Astrocyte (in vitro differentiated cells and primary cell): ENCODE measurements at places on chromosomes 7 and 10. TPM values are rescaled to one million over a fixed set of nuclear protein-coding genes. Genes with fewer than 3 reads are reported as not detected.

DNA sequence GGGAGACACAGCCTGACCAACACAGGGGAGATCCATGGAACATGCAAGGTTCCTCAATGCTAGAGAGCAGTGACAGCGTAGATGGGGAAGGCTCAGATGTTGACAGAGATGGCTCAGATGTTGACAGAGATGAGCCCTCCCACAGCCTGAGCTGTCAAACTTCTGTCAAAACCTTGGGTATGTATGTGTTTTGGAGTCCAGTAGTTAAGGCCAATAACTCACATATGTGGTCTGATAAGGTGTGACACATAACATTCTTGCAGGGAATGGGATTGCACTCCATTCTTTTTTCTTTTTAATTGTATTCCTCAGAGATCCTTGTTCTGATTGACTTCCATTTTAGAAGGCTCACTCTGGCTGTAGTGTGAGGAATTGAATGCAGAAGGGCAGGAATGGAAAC is 136.3 kb downstream of the C1GALT1 start:
- no peak for DNase-seq

GRCh38 chr10:82149674-82150073 is 274.7 kb downstream of the NRG3 start:
- no peak for DNase-seq

- peak; percentile 27 for DNase-seq
Observed at GRCh38 chr7:13282377-13282980, 595.0 kb downstream of the ARL4A start.

- peak; percentile 81 for DNase-seq
Observed at GRCh38 chr10:103765168-103765567, 90.2 kb downstream of the SH3PXD2A start.

Gene CLRN3
- total RNA-seq, result not detected in 2 replicates

Gene NPSR1
- total RNA-seq, result not detected in 2 replicates

DNA sequence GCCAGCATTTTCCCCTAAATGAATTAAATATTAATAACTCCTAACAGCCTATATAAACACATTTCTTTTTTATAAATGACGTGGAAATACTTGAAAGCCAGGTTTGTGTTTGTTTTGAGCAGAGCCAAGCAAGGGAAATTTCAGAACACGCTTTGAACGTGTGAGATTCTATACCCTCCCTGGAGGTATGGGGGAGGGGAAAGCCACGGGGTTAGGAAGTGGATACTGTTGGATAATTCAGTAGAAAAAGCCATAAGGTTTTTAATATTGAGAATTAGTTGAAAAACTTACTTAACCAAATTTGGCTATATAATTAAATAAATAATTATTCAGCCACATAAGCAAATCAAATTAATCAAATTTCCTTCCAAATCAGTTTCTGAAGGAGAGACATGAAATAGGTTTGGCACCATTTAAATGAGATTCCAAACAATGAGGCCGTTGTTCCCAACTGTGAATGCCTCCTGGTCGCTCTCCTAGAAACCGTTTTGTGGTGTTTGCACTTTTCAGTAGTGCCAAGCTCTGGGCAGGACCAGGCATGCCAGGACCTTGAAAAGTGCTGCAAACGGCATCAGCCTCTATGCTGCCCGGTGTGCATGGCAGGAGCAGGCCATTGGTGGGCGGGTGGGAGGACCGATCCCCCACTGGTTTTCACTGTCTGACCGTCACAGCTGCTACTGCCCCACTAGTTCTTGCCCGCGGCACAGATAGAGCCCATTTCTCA is 88.1 kb downstream of the SEPTIN14 start:
- DNase-seq, result peak; percentile 1
